Activated CD4-positive, CD25-positive, alpha-beta regulatory T cell treated with anti-CD3 and anti-CD28 coated beads, Interleukin-2, amount 50 U/mL, for 24 hours (primary cell): ENCODE measurements at places on chromosomes 6 and 20.
A peak's percentile ranks its signal among the peaks of the same experiment; 100 is the strongest.

DNA sequence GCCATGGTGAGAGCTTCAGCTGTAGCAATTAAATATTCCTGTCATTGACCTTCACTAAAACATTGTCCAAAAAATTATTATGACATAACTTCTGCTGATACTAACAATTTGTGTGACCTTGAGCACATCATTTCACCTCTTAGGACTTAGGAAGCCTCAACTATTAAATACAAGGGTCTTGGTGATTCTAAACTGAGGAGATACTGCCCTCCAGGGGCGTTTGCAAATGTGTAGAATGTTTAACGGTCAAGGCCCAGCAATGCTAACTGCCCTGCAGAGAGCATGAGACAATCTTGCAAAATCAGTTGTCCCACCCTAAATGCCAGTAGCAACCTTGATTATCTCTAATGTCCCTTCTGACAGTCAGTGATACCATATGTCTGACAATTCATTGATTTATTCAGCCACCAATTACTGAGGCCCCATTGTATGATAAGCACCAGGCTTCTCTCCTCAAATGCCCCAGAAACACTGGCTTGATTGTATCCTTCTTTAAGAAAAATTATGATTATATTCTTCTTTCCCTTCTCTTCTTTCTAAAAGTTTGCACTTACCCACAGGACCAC, 284.1 kb upstream of the PLN start:
- ATAC-seq = no peak

DNA sequence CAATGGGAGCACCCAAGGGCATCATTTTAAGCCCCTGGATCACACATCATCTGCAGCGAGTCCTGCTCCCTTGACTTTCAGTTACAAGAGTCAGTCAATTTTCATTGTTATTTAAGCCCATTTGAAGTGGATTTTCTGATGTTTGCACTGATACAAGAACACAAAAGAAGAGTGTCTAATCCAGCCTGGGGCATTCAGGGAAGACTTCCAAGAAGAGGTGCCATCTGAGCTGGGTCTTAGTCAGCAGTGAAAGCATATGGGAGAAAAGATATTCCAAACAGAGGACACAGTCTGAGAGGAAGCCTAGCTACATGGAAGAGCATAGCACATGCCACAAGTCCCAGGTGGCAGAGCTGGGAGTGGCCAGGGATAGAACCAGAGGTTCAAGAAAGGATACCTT, 10.4 kb upstream of the FOXP4 start:
- ATAC-seq = no peak

GRCh38 chr6:116115781-116116180, 10.2 kb downstream of the COL10A1 start:
- no peak for ATAC-seq

GRCh38 chr20:11544029-11544678, 373.5 kb upstream of the BTBD3 start:
- no peak for ATAC-seq

DNA sequence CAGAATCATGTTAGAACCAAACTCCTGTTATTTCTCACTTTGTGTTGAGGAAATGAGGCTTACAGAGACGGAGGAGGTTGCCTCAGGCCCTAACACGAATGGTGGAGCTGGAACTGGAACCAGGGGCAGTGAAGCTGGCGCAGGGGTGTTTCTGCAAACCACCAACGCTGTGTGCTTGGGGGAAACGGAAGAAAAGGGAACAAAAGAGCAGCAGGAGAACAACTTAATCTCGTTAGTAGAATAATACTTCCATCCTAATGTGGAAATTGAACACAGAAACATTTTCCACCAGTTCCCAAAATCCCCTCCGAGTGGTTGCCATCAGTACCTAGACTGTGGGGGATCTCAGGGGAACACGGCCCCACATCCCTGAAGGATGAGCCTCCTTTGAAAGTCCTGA, 103.4 kb upstream of the FRMD1 start:
- no peak for ATAC-seq

DNA sequence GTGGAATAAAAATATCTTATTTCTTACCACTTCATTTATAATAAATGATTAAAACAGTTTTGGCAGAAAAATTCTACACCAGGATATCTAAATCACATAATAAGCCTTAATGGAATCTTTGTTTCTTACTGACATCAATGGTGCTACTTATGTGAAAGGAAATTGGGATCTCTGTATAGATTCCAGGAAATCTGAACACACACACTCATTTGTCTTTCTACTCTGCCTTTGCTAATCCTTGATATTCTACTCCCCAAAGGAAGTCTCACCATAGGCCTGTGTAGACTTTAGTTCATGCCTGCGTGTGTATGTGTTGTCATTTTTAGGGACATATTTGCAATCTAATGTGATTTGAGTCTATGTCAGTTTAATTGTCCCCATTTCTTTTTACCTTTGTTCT, 7.9 kb downstream of the ADGRB3 start:
- no peak for ATAC-seq

- no peak for ATAC-seq
Measured at GRCh38 chr6:24566020-24566767, 71.4 kb downstream of the ALDH5A1 start.

DNA sequence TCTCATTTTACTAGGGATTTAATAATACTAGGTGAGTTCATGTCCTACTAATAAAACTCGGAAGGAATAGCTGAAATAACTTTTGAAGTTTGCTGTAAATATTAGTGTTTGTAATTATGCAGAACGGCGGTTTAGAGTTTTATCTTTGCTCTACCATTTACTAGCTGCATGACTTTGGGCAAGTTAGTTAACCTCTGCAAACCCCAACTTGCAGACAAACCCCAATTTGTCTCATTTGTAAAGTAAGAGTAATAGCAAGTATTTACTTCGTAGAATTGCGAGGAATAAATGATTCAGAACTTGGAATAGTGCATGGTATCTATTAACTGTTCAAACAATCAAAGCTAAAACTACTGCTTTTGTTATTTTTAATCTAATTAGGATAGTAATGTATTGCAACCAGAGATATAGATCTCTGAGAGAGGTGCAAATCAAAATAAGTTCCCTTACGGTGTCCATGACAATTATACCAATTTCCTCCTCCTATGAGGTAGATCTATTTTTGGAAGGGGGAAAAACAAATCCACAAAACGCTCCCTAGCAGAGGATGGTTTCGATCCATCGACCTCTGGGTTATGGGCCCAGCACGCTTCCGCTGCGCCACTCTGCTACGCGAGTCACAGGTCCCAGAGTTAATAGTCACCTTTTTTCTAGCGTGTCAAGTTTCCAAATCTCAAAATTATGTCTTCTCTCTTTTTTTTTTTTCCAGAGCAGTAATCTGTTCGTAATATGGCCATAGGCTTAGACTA, 35.1 kb upstream of the BTN3A2 start:
- ATAC-seq = peak; percentile 50

- ATAC-seq = no peak
Measured at GRCh38 chr6:107627969-107628368, 138.1 kb downstream of the SOBP start.

GRCh38 chr20:25177890-25178321, 17.6 kb upstream of the ENTPD6 start:
- ATAC-seq = no peak

DNA sequence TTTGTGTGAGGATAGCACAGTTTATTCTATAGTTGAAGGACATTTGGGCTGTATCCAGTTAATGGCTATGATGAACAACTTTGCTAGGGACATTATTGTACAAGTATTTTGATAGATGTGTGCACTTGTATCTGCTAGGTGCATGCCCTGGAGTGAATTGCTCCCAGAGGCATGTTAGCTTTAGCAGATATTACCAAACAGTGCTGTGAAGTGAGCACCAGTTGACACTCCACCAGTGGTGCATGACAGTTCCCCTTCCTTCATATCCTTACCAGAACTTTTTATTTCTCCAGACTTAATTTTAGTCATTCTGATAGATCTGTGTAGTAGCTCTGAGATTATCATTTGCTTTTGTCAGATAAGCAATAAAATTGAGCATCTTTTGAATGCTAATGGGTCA, 48.9 kb upstream of the ENPP5 start:
- no peak for ATAC-seq

GRCh38 chr6:103379272-103379671, 1480.4 kb downstream of the HACE1 start:
- no peak for ATAC-seq

DNA sequence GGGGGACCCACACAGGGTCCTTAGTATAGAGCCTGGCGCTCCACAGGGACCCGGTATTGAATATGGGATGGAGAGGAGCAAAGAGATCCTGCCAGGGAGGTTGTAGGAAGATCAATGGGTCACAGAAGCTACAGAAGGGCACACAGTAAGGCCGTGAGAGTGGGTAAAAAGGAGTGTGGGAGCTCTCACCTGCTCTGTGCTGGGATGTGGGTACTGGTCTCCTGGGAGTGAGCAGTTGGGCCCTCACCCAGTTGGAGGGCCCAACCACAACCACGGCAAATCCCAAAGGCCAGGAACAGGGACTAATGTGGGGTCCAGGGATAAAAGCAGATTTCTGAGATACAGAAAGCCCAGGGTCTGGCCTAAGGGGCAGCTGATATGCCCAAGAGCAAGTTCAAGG, 73.4 kb upstream of the RNF24 start:
- no peak for ATAC-seq

GRCh38 chr6:46130666-46131065, 877 bp downstream of the ENPP4 start:
- ATAC-seq = no peak

DNA sequence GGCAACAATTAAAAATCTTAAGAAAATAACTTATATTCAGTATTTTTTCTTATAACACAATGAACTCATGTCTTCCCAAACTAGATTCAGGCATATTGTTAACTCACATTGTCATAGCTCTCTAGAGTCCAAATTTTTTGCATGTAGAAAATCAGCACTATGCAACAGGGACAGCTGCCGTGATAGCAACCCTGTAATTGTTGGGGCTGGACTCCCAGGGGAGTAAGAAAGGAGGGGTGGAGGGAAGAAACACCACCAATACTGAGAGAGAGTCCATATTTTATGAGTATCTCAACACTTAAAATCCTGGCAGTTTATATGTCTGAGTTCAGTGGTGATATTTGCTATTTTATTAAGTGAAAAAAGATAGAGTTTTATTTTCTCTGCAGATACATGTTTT, 89.6 kb upstream of the HS3ST5 start:
- ATAC-seq = no peak

- ATAC-seq = no peak
Measured at GRCh38 chr20:25067102-25067987, 9.4 kb upstream of the ACSS1 start.

DNA sequence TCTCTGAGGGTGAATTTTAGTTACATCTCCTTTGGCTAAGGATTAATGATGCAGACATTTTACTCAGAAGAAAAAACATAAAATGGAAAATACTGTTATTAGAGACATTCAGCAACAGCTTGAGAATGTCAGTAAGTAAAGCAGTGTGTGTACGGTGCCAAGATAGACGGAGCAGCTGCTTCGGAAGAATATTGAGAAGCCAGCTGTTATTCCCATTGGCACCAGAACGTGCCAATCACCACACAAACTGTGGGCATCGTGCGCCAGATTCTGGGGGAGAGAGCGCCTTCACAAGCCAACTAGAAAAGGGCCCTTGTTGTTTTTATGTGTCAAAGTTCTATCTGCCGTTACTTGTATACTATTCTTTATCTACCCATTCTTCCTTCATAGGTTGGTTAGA, 163.4 kb downstream of the MTFR2 start:
- ATAC-seq = no peak

DNA sequence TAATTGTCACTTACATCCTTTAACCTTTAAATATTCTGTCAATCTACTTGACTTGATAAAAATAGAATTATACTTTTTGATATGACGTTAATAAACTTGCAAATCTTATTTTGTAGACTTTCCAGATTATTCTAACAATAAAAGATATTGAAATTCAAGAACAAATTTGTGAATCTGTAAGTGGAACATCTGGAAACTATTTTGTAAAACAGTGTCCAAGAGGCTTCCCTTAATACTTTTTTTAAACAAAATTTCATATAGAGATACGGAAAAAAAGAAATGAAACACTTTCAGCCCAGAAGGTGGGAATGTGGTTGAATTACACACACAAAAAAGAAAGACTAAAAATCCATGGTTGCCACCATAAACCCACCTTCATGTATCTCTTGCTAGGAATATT, 174.4 kb downstream of the COL19A1 start:
- ATAC-seq = no peak

DNA sequence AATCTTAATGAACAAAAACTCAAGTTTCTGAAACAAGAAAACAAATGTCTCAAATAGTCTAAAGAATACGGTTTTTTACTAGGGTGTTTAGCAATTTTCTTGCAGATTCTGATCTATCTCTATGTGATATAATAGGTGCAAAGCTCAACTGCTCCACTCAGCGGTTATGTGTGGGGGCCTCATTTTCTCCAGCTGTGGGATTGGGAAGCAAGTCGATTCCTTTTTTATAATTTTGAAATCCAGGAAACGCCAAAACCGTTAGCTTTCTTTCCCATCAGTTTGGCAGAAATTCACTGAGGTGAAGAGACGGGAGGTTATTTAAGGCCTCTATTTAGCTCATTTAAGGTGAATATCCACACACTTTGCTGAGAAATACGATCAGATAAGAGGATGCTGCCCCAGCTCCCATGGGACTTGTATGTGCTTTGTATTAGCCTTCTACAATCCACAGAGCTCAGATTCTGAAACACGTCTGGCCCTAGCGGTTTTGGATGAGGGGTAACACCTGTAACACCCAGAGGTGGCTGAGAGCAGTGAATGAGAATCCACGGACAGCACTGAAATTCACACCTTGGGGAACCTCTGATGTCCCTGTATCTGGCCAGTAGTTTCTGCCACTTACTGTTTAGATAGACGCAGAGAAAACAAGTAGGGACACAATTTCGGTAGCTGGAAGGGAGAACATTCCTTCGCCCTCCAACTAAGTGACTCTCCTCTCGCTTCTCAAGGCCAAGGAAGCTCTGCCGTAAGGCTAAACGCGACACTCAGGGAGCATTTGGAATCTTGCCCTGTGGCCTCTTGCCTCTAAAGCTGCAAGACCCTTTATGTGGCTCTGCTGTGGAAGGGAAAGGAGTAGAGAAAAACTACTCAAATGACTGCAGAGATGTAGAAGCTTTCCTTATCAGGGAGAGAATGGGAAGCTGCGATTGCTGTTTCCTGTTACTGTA, 6.5 kb upstream of the BCAS4 start:
- ATAC-seq = no peak

- no peak for ATAC-seq
Measured at GRCh38 chr6:74870403-74870802, 335.4 kb downstream of the COL12A1 start.

DNA sequence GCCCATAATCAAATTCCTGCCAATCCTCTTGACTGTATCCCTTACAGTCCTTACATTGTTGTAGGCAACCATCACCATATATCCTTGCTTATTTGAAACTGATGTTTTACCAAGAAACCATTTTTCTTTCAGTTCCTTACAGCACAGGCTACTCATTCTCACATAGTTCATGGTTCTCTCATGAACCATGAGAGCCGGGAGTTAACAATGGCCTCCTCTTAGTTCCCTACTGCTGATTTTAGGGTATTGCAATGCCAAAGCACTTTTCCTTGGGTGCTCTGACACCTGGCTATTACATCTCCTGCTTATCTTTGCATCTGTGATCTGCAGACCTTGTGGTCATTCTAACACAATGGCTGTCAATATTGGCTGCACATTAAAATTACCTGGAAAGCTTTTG, 133.4 kb downstream of the MYB start:
- ATAC-seq = no peak
